ENCODE measurements at places on chromosomes 5 and 9.

DNA sequence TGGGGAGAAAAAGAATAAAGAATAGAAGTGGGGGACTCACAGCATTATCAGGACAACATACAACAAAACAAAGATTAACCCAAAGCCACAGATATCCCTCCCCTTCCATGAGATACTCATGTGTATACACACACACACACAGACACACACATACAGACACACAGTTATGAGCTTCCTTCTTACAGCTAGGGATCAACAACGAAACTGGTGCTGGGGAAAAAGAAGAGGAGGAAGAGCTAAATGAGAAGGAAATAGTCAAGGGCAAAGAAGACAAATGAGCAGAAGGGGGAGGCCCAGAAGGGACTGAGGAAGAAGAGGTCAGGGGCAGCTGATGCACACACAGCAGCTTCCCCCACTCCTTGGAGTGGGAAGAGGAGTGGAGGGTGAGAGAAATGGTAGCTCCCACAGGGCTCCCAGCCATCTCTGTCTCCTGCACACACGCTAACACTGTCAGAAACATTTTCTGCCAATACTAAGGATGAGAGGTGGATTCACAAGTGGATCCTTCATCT lies 66.2 kb downstream of the SIL1 start:
- DNase-seq, result no peak

GRCh38 chr5:95530416-95530815 lies 24.4 kb downstream of the SKIC3 start:
- no peak for DNase-seq

- no peak for DNase-seq
Observed at GRCh38 chr5:102130890-102131289, 165.2 kb downstream of the SLCO4C1 start.

GRCh38 chr5:64884541-64884940 lies 115.8 kb downstream of the CWC27 start:
- no peak for DNase-seq

GRCh38 chr9:131178926-131179325 lies 53.5 kb downstream of the NUP214 start:
- no peak for DNase-seq

GRCh38 chr5:91366551-91366950 lies 16.6 kb downstream of the ARRDC3 start:
- no peak for DNase-seq

- no peak for DNase-seq
Observed at GRCh38 chr5:52950686-52951085, 38.5 kb upstream of the ITGA2 start.

- DNase-seq, result no peak
Observed at GRCh38 chr9:121861501-121862180, 210.2 kb downstream of the DAB2IP start.

- no peak for DNase-seq
Observed at GRCh38 chr5:81808106-81808505, 57.2 kb upstream of the SSBP2 start.

DNA sequence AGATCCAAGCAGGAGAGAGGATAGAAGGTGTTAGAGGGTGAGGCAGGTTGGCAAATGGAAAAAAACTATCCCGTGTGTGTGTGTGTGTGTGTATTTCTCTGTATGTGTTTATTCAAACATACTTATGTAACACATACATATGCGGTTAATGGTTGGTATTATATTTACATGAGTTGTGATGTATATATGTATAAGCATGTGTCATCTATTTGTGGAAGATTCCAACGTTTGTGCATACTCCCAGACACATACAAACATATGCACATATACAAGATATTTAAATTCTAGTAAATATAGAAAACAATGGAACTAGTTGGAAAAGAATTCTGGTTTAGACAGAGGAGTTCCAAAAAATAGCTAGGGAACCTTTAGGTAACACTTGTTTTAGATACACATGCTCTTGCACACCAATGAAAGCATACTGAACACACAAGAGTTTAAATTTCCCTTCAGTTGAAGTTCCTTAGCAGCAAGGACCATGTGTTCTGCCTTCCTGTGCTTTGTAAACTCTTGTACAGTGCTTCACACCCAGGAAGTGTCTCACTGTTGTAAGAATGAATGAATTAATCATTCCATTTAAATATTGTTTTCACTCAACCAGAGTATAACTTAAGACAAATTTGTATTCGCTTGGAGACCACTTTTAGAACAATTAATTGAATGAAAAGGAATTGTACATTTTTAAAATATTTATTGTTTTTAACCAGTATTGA lies 257.8 kb downstream of the FER start:
- DNase-seq, result no peak

DNA sequence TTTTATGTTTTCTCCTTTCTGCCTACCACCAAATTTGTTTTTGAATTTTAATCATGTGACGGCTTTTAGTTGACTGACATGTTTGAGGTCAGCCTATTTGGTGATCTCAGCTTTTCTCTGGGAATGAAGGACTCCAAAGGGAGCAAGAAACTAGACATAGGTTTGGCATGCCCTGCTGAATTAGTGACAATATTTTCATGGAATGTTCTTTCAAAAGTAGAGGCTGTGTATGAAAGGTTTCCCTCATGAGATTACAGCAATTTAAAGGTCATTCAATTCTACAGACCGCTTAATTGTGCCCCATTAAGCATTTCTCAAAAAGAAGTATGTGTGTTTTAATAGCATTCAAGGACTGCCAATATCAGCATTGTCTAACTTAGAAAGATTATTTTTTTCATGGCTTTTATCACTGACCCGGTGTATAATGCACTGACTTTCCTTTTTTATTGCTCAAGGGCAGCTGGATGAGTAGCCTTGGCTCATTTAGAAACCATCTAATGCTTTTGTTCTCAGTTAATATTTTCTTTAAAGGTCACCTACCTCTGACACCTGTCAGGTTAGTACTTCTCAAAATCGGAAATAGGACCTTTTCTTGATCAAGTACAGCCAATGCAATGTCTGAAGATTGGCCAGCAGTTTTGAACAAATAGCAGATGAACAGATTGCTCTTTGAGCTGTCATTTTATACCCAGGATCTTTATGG lies 8.1 kb upstream of the MLLT3 start:
- DNase-seq, result no peak

DNA sequence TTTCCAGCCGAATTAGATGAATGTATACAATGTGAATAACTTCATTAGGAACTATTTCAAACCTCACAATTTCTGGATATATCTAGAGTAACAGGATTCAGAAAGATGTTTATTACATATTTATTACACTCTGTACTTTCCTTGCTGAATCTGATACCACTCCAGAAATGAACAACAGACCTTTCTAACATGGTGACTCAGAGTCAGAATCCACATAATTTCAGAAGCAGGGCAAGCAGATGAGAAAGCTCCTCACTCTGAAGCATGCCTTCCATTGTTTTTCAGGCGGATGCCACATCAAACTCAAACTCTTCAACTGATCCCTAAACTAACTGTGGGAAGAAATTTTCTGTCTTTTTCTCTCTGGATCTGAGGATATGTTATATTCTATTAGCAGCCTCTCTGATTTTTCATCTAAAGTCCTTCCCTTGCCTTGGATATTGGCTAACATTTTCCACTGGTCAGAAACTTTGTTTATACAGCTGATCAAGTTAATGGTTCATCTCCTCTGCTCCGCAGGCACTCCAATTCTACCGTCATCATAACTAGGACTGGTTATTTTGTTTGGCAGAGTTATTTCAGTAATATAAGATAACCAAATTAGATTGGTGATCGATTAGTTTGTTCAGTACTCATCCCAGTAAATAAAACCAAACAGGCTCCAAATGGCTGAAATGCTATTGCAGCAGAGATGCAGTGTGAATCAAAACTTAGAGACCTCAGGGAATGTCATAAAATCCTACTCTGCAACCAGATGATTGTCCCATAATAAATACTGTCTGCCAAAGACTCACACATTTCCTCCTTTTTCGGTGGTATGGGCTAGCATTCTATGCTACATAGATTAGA lies 556.0 kb downstream of the EBF1 start:
- no peak for DNase-seq

GRCh38 chr9:570187-570586 lies 271.3 kb upstream of the DMRT1 start:
- no peak for DNase-seq

DNA sequence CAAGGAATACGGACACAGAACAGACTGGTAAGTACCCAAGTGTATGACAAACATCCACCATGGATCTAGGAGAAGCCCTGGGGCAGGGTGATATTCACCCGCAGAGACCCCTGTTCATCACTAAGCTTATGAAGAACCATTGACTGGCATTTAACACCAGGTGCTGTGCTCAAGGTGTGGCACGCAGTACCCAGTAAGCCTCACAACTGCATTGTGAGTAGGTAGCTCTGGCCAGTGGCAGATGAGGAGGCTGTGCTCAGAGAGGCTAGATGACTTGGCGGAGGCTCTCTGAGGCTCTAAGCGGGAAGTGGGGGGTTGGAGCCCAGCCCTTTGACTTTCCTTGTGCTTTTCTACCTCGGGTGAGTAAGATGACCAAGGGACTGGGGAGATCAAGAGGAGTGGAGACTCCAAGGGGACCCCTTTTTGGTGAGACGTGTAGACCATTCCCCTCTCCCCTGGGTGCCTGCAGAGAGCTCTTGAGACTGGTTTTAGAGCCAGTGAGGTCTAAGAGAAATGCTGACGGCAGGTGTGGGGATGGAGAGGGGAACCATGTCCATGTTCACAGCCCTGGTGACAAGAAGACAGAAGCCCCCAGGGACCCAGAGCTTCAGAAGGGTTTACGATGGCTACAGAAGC lies 70.8 kb downstream of the IL6ST start:
- no peak for DNase-seq

- DNase-seq, result no peak
Observed at GRCh38 chr9:133351908-133352634, 4.1 kb downstream of the RPL7A start.

DNA sequence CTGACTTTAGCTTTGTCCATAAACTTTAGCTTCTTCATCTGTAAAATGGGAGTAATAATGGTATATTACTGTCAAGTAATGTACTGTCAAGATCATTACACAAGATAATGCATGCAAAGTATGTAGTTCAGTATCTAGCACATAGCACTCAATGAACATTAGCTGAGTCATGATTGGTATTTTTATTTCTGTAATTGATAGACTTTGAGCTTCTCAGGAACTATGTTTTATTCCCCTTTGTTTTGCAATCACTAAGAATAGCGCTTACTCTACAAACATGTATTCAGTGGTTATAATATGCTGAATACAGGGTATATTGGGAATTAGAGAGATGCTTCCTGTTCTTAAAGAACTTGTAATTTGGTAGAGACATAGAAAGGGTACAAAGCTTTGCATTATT lies 142.3 kb upstream of the KLF9 start:
- DNase-seq, result no peak

DNA sequence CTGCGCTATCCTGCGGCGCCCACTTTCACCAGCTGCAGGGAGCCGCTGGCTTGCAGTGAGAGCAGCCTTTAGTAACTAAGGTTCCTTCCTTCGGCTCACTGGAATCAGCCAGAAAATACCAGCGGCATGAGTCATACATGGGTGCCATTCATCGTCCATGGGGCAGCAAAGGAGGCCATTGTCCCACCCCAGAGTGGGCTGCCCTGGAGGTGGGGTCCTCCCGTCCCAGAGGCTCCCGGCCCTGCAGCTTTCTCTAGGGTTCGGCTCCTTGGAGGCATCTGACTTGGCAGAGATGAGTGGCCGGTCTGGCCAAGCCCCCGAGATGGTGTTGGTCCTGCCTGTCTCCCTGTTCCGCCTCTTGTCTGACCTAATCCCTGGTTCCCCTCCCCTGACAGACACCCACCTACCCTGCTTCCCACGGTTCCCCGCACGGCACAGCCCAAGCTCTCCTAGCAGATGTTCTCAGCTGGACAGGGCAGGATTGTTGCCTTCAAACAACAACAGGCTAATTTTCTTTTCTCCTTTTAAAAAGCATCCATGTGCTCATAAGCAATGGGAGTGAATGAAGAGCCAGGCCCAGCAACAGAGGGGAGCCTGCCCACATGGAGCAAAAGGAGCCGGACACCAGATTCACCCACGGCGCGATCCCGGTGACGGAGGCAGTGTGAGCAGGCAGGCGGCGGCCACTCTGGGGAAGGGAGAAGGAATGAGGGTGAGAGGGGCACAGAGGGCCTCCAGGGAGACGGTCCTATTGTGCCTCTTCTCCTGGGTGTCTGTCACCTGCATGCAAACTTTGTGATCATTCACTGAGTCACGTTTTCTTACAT lies 97.0 kb upstream of the COL5A1 start:
- DNase-seq, result peak; percentile 71

- DNase-seq, result no peak
Observed at GRCh38 chr5:38712391-38712790, 133.4 kb upstream of the OSMR start.

DNA sequence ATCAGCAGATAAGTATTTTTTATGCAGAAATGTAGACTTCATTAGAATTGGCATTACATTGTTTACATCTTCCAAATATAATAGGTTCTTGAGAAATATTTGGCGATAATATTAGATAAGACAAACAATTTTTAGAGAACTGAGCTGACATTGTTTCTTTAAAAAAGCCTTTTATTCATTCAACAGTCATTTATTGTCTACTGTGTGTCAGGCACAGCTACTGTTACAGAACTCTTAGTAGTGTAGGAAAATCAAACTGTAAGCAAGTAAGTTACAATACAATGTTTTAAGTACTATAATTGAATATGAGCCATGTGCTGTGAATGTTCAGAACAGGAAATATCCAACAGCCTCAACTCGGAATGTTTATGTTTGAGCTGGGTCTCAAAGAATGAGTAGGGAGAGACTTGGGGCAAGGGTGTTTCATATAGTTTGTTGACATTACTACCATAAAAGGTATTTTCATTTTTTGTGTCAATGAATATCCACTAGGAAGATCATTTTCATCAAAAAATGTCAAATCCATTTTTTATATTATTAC lies 114.0 kb downstream of the CDC42SE2 start:
- no peak for DNase-seq

- DNase-seq, result no peak
Observed at GRCh38 chr5:119470851-119471451, 18.7 kb downstream of the HSD17B4 start.

DNA sequence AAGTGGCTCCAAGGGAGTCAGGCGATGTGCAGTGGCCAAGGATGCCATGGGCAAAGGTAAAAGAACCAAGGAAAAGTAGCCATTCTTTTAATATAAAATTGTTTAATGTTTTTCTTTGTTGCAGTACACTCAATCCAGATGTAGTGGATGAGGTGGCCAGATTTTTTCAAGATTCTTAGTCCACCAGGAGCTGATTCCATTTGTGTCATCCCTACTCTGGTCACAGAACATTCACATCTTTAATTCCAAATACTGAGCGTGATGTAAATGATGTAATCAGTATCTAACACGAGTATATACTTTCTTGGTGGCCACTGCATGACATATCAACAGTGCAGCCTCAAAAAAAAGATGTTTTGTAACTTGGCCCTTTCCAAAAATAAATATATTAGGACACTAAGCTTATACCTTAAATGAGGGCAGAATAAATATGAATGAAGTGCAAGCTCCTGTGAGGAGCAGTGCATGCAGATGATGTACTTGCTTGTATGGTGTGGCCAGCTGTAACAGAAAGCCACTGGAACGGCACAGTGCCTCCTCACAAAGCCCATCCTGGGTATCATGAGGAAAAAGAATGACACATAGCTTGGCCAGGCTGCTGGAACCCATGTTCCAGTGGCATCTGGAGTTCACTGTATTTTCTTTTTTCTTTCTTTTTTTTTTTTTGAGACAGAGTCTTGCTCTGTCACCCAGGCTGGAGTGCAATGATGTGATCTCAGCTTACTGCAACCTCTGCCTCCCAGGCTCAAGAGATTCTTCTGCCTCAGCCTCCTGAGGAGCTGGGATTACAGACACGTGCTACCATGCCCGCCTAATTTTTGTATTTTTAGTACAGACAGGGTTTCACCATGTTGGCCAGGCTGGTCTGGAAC lies 6.5 kb upstream of the SPATA24 start:
- DNase-seq, result no peak

Data from right forelimb (tissue), 1 donor.